ENCODE measurements at places on chromosomes 4 and X.

DNA sequence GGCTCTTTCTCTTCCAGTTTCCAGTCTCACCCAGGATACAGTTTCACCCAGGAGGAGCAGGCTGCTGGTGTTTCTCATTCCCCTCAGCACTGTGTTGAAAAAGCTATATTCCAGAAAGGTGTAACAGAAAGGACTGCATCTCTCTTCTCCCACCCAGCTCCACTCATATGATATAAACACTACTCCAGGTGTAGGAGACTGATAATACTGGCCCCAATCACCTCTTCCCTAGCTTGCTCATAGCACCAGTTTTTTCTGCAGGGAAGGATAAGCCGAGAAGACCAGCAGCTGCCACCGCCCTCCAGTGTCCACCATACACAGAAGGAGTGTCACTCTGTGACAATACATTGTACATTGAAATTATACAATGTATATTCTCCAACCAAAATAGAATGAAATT, 105.5 kb upstream of the STK26 start:
- DNase-seq = no peak

GRCh38 chrX:47172971-47173792, 20.4 kb upstream of the UBA1 start:
- DNase-seq = no peak

DNA sequence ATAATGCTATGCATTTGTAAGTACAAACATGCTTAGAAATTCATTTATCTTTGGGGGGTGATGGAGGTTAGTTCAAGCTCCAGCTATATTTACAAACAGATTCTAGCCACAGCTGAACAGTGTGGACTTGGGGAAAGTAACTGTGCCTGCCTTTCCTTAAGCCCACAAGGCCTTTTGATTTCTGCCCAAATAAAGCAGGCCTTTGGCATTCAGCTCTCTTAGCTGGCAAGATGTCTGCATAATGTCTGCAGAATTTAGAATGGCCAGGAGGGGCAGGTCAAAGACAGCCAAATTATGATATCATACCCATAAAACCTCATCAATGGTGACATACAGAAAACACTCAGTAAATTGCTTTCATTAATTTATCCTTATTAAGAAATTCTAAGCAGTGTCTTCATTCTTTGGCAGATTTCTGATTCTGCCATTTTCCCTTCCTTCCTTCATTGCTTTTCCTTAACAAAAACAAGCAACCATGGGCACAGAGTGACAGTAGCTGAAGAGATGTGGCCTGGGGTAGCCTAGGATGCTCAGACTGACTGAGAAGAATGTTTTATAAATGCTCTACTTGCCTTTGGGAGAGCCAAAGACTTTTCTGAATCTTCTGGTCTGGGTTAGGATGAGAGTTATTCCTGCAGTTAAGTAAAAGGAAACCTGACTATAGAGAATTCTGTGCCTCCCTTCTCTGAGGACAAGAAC, 538.7 kb upstream of the NR3C2 start:
- no peak for DNase-seq

- DNase-seq = no peak
These were observed 252.7 kb downstream of the CENPC start for GRCh38 chr4:67292636-67293035.

GRCh38 chr4:36321176-36321575, 39.8 kb downstream of the DTHD1 start:
- no peak for DNase-seq

DNA sequence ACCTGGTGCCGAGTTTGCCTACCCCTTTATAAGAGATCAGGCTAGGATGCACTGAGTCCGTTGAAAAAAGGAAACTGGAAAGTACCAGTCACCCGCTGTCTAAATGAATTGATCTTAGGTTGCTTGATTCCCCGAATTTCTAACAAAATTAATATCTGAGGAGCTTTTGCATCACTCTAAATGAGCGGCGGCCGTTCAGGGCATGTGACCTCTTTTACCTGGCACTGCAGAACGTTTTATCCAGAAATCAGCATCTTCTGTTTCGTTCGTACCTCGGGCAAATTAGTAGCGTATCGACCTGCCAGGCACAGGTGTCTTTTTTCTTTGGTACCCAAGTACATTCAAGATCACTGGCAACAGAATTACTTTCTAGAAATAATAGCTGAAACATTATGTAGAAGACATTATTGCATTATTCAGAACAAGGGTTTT, 876 bp downstream of the KLHL2 start:
- no peak for DNase-seq

GRCh38 chr4:145679520-145679919, 426 bp upstream of the C4orf51 start:
- peak; percentile 54 for DNase-seq

Measured in NCI-H187 treated with DMSO at 0.1 percent for 48 hours (cell line).